ENCODE measurements at places on chromosomes 2 and 18.

GRCh38 chr18:77250926-77251729 lies 1.5 kb downstream of the GALR1 start:
- DNase-seq, result no peak

GRCh38 chr2:135490376-135490775 lies 40.6 kb downstream of the ZRANB3 start:
- DNase-seq, result no peak

DNA sequence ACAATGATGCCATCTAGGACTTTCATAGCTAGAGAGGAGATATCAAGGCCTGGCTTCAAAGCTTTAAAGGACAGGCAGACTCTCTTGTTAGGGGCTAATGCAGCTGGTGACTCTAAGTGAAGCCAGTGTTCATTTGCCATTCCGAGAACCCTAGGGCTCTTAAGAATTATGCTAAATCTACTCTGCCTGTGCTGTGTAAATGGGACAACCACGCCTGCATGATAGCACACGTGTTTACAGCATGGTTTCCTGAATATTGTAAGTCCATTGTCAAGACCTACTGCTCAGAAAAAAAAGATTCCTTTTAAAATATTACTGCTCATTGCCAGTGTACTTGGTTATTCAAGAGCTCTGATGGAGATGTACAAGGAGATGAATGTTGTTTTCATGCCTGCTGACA lies 188.4 kb downstream of the SEPTIN10 start:
- no peak for DNase-seq

DNA sequence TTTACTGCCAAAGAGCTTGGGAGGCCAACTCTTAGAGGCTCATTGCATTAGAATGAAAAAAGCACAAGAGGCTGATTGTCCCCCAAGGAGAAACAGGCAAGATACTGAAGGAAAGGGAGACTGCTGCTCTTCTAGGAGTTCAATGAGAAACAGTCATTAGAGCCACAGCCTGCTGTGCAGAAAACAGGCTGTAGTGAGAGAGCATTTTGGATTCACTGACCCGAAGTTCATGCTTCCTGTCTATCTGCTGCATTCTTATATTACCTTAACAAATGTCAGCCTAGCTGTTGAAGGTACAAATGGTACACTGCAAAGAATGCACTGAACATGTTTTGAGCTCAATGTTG lies 423.3 kb downstream of the SETBP1 start:
- no peak for DNase-seq

GRCh38 chr2:23478933-23479683 lies 94.1 kb downstream of the KLHL29 start:
- DNase-seq, result no peak

- no peak for DNase-seq
These were observed 34.6 kb upstream of the B3GNT7 start for GRCh38 chr2:231360881-231361371.

Data from NCI-H510A (cell line).